Caki2 (cell line): ENCODE measurements at places on chromosomes 11 and 22. TPM values are rescaled to one million over a fixed set of nuclear protein-coding genes. Genes with fewer than 3 reads are reported as not detected.

The MAJIN gene
- total RNA-seq, result 0.38 TPM in 1 of 2 replicates, not detected in the other

The USH1C gene
- total RNA-seq, result 0.32 and 2.1 TPM in 2 replicates

DNA sequence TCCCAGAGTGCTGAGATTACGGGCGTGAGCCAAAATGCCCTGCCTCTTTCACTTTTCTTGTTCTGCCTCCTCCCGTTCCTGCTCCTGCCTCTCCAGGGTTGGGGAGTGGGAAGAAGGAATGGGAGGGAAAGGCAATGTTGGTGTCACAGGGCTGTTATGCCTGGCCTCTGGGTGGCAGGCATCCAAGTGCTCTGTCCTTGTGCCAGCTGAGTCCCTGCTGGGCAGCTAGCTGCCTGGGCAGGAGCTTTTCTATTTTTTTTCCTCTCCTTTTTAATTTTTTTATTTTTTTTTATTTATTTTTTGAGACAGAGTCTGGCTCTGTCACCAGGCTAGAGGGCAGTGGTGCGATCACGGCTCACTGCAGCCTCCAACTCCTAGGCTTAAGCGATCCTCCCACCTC, 4.1 kb upstream of the SAC3D1 start:
- DNase-seq, result no peak

GRCh38 chr11:102685754-102686153, 19.8 kb downstream of the MMP27 start:
- no peak for DNase-seq

DNA sequence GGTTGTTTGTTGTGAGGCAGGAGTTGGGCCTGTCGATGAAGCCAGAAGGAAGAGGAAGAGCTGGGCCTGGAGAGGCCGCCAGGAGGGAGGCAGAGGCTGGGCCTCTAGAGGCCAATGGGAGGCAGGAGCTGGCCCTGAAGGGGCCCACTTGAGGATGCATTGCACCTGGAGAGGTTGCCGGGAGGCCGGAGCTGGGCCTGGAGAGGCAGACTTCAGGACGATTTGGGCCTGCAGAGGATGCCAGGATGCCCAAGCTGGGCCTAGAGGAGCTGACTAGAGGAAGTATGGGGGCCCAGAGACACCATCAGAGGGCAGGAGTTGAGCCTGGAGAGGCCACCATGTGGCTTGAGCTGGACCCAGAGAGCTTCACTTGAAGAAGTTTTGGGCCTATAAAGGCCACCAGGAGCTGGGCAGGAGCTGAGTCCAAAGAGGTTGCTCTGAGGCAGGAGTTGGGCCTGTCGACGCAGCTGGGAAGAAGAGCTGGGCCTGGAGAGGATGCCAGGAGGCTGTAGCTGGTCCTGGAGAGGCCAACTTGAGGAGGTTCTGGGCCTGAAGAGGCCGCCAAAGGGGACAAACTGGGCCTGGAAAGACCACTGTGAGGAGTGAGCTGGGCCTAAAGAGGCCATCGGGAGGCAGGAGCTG, 39.0 kb downstream of the OR4C45 start:
- DNase-seq, result no peak

DNA sequence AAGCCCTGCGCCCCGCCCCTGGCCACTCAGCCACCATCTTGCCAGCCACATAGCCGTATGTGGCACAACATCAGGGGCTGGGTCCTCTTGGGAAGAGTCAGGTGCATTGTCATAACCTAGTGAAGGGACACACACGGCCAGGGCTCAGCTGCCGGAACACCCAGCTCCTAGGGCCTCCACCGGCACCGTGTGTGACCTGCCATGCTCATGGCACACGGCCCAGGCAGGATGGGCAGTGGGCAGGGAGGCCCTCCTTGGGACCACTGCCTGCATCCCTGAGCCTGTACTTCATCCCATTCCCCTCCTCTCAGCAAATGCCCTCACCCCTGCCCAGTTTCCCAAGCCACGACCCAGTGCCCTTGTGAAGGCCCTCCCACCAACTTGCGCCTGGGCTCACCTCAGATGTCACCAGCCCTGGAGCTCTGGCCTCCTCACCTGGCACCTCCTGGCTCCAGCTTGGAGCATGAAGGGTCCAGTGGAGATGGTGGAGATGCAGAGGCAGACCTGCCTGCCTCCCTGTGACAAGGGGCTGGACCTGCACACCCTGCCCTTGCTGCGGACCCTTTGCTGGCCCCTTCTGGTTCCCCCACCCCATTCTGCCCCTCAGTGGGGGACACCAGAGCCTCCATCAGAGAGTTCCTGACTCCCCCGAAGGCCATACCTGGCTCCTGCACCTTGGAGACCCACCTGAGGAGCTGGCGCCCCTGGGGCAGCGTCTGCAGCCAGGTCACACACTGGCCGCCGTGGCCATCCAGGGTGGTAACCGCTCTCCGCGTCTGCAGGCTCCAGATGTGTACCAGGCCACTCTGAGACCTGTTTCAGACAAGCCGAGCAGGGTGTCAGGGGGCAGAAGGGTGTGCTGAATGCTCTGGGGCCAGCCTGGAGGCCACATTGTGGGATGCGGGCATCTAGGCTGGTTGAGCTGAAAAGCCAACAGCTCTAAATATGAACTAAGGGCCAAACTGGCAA, 34.5 kb downstream of the GNB1L start:
- no peak for DNase-seq

GRCh38 chr22:41286639-41287091, 678 bp upstream of the RANGAP1 start:
- no peak for DNase-seq

GRCh38 chr11:63503492-63503891, 2.4 kb upstream of the LGALS12 start:
- no peak for DNase-seq
